ENCODE measurements at places on chromosomes 3 and 15.

DNA sequence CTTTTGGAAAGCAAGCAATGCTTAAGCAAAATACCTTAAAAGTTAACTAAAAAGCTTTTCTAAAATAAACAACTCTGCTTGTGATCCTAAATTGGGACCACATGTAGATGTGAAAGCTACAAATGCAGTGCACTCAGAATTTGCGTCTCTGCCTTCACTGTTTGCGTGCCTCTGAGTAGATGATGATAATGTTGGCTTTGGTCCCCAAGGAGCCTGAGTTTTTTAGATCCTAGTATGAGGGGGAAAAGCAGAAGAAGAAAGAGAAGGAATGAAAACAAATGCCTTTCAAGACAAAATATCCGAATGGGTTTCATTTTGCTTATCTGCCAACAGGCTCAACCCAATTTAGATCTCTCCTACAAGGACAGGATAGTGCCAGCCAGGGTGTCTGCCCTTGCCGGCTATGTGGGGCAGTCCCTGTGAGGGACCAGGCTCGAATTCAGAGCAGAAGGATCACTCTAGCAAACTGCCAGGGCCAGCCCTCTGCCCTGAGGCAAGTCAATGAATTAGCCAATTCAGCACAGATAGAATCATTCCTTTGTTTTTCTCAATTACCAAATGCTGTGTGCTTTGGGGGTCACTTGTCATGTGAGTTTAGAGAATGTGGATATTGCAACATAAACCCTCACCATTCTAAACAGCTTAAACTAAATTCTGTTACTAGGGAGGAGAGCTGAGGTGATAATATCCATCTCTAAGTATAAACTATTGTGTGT lies 28.5 kb downstream of the SCG5 start:
- no peak for DNase-seq

- no peak for DNase-seq
Measured at GRCh38 chr3:84109911-84110310, 848.9 kb upstream of the CADM2 start.

DNA sequence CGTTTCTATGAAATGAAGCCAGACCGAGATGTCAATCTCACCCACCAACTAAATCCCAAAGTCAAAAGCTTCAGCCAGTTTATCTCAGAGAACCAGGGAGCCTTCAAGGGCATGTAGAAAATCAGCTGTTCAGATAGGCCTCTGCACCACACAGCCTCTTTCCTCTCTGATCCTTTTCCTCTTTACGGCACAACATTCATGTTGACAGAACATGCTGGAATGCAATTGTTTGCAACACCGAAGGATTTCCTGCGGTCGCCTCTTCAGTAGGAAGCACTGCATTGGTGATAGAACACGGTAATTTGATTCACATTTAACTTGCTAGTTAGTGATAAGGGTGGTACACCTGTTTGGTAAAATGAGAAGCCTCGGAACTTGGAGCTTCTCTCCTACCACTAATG lies 41.9 kb upstream of the TRA2B start:
- no peak for DNase-seq

DNA sequence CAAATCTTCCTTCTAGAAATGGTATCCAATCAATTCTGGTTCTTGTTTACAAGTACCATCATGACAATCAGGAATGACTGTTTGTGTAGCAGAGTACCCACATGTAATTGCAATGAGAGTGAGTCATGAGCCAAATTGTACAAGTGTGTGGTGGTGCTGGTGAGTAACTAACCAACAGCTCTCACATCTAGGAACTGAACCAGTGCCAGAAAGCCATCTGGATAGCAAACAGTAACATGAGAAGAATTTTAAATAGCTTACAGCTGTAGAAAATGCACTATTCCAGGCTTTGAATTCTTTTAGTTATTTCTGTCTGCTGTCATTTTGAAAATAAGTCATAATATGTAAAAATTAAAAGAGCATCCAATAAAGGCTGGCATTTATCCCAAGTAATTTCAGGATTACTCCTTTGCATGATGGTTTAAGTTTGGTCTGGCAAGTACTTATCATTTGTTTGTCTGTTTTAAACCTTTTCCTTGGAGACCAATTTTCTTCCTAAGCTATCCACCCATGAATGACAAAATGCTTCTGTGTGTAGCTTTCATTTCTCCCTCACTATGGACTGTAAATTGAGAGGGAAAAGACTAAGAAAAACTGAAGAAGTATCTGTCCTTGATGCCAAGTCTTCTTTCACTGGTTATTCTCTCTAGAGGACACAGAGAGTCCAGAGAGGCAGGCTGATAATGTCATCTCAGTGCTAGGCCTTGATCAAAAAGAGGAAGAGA lies 60.0 kb downstream of the PIK3CB start:
- no peak for DNase-seq

DNA sequence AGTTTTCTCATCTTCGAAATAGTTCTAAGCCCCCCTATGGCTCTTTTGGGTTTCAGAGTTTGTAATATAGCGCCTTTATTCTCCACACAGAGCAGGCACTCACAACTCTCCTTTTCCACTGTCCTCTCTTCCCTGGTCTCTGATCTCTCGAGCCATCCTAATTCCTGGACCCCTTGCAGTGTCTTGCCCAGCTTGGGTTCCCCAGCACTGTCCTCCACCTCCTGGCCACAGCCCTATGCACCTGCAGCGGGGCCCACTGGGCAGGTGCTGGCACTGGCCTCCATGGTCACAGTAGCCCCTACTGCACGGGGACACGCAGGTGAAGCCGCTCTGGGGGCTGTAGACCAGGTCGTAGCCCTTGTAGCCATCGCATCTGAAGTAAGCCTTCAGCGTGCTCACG lies 27.9 kb downstream of the MUC20 start:
- no peak for DNase-seq

DNA sequence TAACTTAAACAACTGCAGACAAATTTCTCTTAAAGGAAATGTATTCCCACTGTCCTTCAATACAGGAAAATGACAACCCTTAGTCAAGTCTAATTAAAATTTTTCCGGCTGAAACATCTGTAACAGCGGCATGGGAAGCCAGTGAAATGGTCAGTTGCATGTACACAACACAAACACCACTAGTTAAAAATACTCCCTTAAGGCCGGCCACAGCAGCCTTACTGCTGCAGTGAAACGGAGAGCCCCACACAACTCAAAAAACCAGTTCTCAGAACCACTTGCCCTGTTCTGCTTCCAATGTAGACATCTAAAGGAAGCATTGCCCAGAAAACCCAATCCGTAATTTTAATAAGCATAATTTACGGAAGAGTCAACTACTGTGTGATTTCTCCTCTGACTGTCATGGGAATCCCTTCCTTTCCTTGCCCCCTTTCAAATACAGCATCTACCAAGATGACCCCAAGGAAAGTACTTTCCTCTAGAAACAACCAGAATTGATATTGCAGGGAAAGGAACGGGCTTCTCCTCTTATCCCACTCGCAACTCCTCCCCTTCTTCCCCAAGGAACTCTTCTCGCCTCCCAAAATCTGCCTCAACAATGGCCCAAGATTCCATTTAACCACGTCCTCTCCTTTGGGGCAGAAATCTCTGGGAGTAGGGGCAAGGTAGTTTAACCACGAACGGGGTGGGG lies 1.6 kb downstream of the FBN1 start:
- no peak for DNase-seq

DNA sequence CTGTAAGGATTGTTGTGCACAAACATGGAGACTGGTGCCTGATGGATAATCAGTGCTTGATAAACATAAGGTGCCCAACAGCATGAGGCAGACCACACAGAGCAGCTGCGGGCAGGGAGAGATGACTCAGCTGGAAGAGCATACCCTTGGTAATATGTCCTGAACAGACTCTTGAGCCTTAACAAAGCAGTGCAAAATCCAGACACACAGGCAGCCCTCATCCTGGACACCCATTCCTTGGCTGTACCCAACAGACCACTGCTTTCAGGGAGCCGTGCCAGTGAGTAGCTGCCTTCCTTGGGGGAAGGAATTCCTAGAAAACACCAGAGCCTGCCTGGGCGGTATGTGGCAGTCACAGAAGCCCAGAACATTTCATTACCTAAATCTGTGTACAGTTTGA lies 156.2 kb downstream of the CLSTN2 start:
- DNase-seq, result no peak

GRCh38 chr15:67098768-67099282 lies 33.4 kb downstream of the SMAD3 start:
- DNase-seq, result no peak

GRCh38 chr3:167288737-167289136 lies 91.4 kb downstream of the ZBBX start:
- DNase-seq, result no peak

DNA sequence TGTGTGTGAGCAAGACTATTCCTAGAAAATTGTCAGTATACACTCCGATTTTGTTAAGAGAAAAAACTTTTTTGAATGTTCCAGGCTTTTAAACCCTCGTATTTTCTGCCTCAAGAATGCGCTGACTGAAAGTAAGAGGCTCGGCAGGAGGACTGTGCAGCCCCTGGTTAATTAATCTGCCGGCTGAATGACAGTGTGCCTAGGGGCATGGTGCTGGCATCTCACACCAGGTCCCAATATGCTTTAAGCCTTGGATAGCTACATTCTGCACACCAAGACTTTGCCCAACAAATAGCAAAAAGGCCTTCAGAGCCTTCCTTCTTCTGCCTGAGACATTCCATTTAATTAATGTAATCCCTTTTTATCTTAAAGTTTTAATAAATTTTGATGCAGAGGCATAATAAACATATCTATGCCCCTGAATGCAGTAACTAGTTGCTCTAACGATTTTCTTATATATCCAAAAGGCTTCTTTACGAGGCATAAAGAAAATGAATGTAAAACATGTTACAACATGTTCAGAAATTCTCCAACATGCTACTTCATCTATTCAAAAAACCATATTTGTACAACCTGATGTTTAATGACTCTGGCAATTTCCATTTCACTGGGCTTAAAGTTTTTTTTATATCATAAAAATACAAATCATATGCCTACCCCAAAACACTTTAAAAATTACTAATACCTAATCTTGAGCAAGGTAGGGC lies 37.9 kb downstream of the DPH6 start:
- DNase-seq, result no peak

DNA sequence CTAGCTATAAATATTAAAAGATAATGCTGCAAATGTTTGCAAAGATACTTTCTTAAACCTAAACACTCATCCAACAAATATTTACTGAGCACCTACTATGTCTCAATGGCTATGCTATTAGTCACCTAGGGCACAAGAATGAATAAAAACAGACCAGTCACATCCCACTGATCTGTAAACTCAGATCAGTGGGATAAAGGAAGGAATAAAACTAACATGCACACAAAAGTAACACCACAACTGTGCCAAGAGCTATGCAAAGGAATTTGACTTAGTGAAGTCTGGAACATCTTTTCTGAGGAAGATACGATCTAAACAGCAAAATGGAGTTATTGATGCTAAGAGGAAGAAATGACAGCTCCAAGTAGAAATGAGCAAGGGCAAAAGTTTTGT lies 56.6 kb downstream of the CBLB start:
- DNase-seq, result no peak

GRCh38 chr3:111252779-111253178 lies 181.2 kb downstream of the NECTIN3 start:
- no peak for DNase-seq

DNA sequence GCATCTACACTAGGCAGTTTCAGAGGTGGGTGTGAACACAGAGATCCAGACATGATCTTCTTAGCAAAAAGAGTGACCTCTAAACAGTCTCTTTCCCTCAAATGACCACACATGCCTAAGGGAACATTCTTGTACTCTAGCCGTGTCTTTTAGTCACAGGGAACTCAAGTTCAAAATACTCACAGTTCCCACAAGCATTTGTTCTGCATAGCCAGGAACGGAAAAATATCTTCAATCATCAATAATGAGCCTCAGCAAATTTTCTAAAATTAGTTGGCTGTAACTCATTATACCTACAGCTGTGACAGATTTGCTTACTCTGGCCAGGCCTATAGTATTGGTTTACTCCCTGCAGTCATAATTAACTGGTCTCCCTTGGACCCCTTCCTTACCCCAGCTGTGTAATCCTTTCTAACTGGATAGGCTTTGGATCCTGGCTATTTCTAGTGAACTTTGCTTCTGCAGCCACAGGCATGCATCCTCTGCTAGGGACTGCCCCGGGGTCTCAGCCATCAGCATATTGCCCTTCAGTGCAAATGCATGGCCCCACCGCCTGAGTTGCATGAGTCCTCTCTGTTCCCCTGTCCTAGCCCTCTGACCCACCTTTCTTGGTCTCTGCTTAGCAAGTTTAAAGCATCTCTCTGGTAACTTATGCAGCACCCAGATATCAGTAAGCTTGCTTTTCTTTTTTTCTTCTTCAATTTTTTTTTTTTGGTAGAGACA lies 56.0 kb upstream of the HACD2 start:
- DNase-seq, result no peak

DNA sequence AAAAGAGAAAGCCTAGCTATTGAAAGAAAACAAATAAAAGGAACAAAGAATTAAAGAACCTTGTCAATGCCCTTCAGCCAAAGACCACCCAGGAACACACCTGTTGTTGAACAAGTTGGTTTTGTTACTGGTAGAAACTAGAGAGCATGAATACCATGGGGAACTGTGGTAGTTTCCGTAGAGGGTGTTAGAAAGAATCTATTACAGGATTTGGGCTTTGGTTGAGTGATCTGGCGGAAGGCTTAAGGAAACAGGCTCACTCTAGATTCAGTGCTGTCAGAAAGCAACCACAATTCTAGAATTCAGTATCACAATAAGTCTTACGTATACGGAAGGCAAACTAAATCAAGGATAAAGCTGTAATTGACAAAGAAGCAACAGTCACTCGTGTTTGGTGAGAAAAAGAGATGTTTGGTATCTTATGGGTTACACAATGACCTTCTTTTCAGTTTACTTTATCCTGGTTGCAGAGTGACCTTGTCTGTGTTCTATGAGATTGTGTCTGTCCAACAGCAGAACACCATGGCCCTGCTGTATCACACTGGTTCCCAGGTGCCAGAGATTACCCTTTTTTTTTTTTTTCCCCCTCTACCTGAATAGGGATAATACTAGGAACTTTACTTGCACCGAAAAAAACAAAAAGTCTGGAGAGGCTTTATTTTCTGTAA lies 265.9 kb downstream of the SHQ1 start:
- no peak for DNase-seq

DNA sequence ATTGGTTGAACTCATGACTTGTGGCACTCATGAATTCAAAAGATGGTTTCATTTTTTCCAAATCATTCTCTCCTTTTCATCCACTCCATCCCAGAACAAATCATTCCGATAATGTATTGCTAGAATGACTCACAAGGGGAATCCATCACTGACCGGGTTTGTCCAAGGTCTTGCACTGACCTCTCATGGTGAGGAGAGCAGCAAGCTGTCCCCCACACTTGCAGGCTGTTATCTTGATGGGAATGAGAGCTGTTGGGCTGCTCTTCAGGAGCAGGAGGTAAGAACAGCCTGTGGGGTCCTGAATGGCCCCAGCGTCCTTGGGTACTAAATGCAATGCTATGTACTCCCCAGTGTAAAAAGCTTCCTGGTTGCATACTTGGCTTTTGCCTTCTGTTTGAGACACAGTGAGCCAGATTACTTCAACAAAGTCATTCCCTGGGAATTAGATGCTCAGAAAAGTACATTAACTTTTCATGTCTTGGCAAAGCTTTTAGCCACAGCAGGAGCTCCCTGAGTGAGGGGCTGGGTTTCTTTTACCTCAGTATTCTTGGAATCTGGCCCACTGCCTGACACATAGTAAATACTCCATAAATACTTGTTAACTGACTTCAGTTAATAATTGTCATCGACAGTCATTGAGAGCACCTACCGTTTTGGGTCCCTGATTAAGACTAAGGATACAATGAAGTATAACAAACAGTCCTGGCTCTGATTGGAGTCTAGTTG lies 24.1 kb downstream of the CCNL1 start:
- DNase-seq, result no peak

All from CD4-positive, alpha-beta T cell treated with Interleukin-15 for 1 hour (primary cell).